ENCODE measurements at places on chromosomes 11 and 22.

DNA sequence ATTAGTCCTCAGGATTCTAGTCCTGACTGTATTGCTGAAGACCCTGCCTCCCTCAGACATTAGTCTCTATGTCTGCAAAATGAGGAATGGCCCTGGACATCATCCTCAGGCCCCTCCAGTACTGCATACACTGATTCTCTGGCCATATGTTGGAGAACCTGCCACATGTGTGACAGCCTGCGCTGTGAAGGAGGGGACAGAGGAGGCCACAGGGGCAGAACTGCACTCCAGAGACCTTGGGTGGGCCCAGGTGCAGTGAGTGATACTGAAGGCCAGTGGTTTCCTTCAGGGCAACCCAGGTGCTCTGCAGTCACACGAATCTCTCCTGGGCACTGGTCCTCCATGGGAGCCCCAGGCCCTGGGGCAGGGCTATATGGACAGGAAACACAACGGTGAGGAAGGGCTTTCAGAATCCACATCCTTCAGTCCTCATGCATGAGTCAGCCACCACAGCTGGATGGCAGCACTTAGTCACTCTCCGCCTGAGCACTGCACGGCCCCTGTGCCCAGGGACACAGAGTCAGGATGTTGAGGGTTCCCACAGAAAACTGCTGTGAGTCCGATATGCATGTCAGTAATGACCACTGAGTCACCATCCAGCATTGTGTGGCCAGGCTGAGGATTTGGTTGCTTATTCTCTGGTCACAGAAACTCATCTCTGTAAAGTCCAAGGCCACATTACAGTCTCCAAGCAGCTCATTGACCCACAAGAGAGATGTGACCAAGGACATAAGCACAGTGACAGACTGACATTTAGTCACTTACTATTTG is 39.7 kb downstream of the ME3 start:
- no peak for DNase-seq

GRCh38 chr11:8363921-8364320 is 100.2 kb upstream of the LMO1 start:
- DNase-seq = no peak

DNA sequence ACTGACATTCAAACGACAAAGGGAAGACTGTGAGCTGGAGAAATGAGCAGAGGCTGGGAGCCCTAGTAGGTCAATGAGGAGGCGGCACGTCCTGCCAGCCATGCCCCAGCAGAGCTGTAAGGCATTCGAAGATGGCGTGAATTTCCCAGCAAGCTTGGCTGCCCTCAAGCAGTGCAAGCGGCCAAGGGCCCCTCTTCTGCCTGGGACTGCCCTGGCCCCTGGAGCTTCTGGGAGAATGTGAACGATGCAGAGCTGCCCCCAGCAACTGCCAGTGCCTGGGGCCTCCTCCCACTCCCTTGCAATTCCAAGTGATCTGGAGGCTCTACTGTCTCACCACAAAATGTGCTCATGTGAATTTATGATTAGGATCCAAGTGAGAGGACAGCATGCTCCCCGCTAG is 4.3 kb downstream of the PPM1F start:
- DNase-seq = no peak

DNA sequence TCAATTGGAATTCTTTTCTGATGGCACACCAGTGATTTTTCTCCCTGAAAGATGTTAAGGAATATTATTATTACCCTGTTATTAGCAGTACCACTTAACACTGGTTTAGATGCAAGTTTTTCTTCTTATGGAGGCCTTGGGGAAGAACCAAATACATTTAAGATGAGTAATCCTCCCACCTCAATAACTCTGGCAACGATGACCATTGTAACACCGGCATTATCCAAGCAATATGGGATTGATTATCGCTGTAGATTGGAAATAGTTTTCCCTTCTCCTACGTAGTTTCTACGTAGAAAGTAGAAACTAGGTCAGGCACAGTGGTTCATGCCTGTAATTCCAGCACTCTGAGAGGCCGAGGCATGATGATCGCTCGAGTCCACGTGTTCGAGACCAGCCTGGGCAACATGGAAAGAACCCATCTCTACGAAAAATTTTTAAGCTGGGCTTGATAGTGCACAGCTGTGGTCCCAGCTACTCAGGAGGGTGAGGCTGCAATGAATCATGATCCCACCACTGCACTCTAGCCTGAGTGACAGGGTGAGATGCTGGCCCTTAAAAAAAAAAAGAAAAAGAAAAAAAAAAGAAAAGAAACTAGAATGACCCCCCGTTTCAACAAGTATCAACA is 45.5 kb downstream of the PACSIN2 start:
- DNase-seq = no peak

DNA sequence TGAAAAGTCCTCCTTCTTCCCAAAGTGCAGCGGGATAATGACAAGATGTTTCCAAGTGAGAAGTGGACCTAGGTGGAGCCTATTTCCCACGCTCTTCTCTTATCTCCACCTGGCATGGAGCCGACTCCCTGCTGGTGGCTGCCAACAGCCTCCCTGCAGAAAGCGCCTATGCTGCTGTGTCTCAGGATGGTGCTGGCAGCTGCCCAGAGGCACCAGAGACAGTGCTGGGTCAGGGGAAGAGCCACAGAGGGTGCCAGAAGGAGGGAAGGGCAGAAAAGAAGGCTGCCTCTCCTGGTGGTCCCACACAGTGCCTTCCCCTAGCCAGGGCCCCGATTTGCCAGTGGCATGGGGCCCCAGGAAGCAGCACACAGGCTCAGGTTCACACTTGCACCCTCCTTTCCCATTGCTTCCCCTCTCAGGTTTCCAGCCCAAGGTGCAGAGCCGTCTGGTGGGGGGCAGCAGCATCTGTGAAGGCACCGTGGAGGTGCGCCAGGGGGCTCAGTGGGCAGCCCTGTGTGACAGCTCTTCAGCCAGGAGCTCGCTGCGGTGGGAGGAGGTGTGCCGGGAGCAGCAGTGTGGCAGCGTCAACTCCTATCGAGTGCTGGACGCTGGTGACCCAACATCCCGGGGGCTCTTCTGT is 19.0 kb downstream of the CD5 start:
- peak; percentile 62 for DNase-seq

- DNase-seq = no peak
Observed at GRCh38 chr11:225734-226453, 10.2 kb downstream of the SIRT3 start.

GRCh38 chr11:95796501-95796900 is 6.2 kb downstream of the CEP57 start:
- no peak for DNase-seq

GRCh38 chr11:8962841-8963240 is 1.4 kb downstream of the TMEM9B start:
- no peak for DNase-seq

- DNase-seq = no peak
Observed at GRCh38 chr11:28834877-28835276, 726.7 kb downstream of the METTL15 start.

DNA sequence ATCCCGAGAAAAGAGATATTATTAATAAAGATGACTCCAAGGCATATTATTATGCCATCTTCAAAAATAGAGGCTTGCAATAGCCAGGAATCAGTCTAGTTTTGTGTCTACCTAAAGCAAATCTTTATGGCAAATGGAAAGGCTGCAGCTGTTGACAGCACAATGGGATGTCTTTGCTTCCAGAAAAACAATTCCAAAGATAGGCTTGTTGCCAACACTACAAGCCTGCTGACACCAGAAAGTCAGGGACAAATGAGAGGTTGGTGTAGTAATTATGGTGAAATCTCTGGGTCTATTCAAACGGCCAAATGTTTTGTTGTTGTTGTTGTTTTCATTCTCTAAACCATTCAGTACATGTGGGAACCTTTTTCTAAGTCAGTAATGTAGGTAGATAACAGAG is 101.8 kb downstream of the LUZP2 start:
- DNase-seq = no peak

DNA sequence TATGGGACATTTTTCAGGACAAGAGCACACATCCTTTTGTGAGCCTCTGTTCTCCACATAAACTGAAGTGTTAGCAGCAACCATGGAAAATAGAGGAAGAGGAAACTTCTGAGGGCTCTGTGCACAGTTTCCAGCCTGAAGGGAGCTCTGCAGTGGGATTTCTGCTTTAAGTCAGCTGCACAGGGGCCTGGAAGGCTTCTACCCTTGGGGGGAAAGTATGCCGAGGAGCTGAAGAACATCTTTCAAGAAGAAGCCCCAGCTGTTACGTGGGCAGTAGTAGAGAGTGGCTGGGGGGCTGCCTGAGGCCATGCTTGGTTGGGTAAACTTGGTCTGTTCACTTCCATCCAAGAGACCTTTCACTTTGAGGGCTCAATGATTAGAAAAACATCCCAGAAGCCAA is 82.7 kb upstream of the EED start:
- DNase-seq = no peak

DNA sequence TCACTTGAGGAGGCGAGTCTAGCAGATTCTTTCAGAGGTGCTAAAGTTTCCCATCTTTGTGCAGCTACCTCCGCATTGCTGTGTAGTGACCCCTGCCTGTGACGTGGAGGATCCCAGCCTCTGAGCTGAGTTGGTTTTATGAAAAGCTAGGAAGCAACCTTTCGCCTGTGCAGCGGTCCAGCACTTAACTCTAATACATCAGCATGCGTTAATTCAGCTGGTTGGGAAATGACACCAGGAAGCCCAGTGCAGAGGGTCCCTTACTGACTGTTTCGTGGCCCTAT is 8.9 kb upstream of the SAMM50 start:
- DNase-seq = no peak

DNA sequence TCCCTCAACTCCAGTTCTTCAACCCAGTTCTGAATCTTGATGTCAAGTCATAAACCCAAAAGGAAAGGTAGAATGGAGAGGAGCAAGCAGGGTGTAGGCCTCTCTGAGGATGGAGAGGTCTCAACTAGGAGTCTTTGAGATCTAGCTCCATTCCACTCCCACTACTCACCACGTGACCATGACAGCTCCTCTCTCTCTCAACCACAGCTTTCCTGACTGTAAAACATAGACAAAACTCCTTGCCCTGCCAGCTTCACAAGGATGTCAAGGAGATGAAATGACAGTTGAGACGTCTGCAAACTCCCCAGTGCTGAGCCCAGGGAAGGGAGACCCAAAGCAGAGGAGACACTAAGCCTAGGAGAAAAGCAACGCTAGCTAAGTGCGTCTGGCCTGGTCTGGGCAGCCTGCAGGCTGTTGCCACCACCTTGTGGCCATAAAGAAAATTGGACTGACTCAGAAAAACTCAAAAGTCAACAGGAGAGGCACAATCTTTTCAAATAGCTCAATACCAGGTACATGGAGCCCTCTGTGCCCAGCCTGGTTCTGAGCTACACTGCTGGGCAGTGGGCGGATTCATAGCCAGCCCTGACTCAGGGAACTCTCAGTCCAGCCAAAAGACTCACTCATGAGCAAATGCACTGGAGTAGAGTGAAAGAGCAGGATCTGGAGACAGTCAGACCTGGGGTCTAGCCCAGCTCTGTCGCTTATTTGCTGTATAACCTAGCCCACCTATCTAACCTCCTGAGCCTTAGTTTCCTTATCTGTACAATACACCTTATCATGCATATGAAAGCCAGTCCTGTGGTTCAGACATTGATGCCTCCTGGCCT is 3.4 kb downstream of the CLPB start:
- DNase-seq = peak; percentile 35

- DNase-seq = no peak
Observed at GRCh38 chr11:32382339-32383049, 52.8 kb downstream of the WT1 start.

- DNase-seq = no peak
Observed at GRCh38 chr11:2668876-2669275, 30.9 kb downstream of the KCNQ1OT1 start.

DNA sequence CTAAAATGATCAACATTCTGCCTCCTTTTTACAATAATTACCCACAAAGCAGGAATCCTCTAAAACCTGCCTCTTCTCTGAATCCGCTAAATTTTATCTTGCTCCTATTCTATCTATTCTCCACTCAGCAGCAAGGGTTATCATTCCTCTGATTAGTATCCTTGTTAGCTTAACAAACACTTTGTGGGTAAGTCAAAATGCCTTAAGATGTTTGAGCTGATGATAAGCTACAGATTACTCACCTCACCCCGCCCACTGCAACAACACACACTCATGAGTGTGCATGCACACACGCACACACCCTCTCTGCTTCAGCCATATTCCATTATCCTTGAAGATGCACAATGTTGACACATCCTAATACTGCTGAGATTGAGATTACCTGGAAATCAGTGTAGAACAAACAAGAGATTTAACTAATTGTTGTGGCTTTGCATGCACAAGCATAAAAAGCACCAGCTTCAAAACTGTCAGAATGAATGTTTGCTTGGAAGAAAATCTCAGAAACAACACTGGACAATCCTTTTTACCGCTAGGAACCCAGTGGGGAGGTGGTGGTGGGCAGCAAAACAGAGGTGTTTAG is 130.9 kb downstream of the BBOX1 start:
- no peak for DNase-seq

DNA sequence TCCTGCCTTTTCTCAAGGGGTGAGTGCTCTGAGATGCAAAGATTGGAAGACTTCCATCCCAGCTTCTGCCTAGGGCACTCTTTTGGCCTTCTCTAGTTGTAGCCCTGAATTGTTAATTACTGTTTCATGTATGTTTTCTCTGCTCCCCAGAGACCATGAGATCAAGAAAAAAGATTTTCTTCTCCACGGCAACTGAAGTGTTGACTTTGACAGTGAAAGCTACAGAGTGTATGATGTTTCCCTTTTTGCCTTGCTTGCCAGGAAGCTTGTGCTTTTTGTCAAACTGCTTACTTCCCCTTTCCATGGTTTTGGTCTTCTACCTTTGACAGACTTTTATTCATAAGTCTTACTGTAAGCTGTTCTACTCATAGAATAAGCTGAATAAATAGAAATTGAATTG is 23.3 kb upstream of the EIF3D start:
- DNase-seq = no peak

GRCh38 chr11:133215596-133216230 is 316.6 kb downstream of the OPCML start:
- DNase-seq = no peak

DNA sequence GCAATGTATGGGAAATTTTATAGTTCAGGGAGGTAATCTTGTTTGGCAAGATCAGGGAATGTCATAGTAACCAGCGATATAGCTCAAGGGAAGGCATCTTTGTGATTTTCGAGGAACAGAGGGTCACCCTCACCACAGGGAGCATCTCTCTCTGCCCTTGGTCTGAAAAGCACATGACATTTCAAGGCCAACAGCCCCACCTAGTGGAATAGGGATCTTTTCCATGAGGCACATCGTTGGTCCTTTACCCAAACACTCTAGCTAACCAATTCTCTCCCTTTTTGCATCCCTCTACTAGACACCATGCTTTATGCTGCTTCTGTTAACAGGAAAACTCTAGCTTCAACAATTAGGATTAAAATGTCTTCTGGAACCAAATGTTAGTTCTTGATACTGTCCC is 179.0 kb downstream of the GRM5 start:
- peak; percentile 64 for DNase-seq

DNA sequence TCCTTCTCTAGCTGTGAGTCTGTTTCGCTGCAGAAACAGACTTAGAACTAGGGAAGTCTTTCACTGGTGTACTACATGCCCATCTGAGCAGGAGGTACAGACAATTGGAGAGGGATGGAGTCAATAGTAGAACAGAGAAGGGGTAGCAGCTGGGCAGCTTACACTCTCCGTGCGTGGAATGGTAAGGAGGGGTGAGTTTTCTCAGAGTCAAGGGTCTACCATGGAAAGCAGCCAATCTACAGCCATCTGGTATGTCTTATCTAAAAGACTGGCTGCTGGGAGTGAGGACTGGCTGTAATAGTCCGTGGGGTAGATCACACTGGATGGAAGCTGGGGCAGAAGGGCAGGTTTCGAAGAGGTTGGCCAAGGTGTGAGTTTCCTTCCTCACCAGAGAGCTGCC is 137.3 kb upstream of the TENM4 start:
- DNase-seq = no peak
